NCI-H1105 treated with DMSO at 0.1 percent for 48 hours (cell line): ENCODE measurements at places on chromosomes 2 and 18.

DNA sequence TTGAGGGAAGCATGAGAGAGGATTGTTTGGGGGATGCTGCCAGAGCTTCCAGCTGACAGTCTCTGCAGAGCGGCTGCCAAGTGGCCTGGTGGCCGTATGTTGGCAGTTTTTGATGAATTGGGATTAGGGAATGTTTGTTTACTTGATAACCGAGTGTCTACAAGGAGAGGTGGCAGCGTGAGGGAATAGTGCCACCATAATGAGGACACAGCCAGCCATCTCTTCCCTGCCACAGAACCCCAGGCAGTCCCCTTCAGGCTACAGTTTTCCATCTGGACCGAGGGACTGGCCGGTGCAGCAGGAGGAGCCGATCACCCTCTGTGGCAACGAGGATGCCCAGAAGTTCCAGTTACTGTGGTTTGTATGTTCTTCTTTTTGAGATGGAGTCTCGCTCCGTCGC, 55.2 kb downstream of the TRAPPC12 start:
- no peak for DNase-seq

- DNase-seq, result no peak
Observed at GRCh38 chr2:203689426-203690116, 16.9 kb upstream of the CD28 start.

DNA sequence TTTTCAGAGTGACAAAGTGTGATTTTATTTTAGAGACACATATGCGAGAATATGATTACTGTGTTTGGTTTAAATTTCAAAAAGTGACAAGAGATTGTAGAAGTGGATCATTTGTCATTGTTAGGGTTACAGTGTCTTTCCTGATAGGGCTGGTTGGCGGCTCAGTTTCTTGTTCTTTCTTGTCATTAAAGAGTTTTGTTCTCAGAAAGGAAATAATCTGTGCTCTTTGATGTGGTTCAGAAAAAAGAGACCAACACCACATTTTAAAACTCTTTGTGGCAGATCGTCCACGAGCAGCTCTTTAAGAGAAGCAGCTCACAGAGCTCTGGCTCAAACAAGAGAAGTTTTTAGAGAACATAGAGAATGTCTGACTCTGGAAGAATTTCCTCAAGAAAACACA, 45.6 kb upstream of the ZNF532 start:
- no peak for DNase-seq

GRCh38 chr2:199581408-199581807, 123.7 kb upstream of the SATB2 start:
- peak; percentile 33 for DNase-seq

DNA sequence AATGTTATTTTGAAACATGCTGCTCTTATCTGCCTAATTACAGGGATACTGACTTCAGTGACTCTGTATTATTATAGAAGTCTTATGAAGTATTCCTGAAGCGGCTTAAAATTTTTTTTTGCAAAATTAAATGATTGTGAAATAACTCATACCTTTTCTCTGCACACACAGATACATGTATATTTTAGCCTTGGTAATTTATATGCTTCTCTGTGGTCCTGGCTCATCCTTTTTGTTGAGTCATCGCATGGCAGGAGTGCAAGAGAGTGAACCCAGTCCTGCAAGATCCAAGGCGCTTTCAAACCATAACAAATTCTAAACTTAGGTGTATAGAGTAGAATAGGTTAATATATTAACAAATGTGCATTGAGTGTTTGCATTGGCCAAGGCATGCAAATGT, 8.6 kb downstream of the CCNT2 start:
- no peak for DNase-seq

DNA sequence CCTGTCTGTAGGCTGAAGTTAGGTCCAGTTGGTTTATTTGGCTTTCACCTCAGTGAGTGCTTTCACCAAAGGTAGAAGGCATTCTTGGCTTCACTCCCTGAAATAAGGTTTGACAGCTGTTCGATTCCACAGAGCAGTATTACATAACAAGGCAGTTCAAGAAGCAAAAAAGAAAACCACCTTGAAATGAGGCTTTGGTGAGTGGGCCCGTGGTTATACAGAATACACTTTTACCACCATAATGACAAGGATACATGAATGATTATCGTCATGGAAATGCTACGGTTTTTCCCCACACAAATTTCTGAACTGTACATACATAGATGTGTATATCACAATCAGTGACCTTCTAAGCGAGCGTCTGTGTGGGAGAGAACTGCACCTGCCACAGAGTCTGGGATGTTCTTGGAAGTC, 80.0 kb upstream of the CHRNA1 start:
- no peak for DNase-seq

- DNase-seq, result no peak
Observed at GRCh38 chr2:178304333-178304732, 110.0 kb downstream of the OSBPL6 start.

- no peak for DNase-seq
Observed at GRCh38 chr18:35511428-35511827, 13.7 kb upstream of the INO80C start.
